CD4-positive, alpha-beta T cell treated with Interleukin-6 at 100 ng/mL for 8 hours (primary cell): ENCODE measurements at places on chromosomes 3 and 15.

DNA sequence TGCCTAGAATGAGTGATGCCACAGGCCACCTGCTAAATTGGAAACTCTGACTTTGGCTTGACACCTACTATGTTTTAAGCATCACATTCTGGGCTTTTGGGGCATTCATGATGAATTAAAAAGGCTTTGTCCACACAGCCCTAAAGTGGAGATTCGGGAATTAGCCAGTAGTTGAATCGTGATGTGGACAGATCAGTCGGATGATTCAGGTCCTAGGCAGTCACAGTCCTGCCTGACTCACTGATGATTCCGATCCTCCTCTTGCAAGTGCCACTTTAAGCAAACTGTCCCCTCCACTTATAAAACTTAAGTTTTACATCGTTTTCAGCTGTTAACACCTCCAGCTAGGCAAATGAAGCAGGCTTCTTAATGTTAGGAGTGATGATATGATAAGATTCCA, 75.3 kb downstream of the SYNPR start:
- no peak for DNase-seq

DNA sequence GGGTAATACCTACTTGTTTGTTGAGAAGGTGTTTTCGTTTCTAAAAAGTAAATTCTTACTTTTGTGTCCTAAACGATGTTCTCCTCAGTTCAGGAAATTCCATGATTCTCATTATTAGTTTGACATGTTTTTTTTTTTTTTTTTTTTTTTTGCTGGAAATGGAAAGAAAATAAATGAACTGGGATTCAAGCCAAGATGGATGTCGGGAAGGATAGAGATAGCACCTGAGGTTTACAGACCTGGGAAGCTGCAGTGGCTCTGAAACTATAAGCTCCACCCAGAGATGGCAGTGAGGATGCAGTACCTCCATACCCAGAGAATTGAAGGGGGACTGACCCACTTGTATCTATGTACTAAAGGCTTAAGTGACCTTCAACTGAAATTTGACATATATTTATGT, 334.6 kb upstream of the TGFBR2 start:
- DNase-seq, result no peak

DNA sequence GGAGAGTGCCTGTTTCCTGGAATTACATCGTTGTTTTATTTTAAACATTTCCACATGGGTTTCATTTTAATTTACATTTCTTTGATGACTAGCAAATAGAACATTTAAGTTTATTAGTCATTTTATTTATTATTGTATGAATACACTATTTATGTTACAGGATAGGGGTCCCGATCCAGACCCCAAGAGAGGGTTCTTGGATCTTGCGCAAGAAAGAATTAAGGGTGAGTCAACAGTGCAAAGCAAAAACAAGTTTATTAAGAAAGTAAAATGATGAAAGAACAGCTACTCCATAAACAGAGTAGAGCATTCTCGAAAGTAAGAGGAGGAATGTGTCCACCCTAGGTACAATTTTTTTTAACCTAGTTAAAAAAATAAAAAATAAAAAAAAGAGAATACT, 539.5 kb downstream of the NAALADL2 start:
- DNase-seq, result no peak

GRCh38 chr3:2771193-2771592, 339.0 kb downstream of the IL5RA start:
- DNase-seq, result no peak

GRCh38 chr15:39230205-39230907, 350.5 kb upstream of the THBS1 start:
- no peak for DNase-seq

GRCh38 chr15:101694261-101694660, 30.0 kb downstream of the TARS3 start:
- DNase-seq, result no peak

DNA sequence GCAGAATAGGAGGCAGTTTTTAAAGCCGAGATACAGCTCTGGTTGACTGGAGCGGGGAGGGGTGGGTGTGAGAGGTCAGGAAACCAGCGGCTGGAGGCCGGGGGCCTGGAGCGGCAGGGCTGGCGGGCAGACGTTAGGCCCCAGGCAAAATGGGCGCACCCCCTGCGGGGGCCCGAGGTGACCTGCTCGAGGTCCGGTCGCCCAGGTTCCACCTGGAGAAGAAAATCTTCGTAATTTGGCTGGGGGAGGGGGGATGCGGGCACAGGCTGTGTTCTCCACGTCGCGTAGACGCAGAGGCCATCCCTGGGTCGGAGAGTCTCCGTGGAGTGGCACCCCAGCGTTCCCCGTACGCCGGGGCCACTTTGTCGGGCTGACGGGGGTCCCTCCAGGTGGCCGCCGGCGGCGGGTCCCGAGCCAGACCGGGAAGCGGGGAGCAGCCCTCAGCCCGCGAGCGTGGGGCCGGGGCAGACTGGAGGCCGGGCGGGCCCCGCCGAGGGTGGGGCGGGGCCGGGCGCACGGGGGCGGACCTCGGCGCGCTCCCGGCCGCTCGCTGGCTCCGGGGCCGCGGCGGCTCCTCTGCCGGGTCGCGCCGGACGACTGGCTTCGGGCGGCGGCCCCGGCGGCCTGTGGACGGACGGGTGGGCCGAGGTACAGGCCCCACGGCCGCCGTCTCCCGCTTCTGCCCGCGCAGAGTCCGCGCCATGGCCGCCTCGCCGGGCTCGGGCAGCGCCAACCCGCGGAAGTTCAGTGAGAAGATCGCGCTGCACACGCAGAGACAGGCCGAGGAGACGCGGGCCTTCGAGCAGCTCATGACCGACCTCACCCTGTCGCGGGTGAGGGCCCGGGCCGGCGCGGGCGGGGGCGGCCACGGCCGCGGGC, at the start of gene CRTC3:
Gene CRTC3 (plus strand): TSS at position 553 of the 879 bp plus-strand sequence. CDS start 149 bp downstream, at position 702.
- DNase-seq, result peak; percentile 40

DNA sequence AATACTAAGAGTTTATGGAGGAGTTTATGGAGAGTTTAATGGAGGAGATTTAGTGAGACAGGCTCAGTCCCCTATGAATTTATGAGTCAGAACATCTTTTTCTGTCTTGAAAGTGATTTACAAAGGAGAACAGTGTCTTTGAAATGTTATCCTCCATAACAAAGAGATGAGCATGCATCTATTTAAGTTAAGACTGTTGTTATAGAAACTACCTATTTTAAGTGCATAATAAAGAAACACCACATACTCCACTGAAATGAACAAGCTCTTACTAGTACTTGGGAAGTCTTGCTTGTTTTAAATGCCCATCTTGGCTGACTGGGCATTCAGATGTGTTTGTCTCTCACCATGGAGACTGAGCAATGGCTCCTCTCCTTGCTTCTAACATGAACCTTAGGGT, 118.7 kb upstream of the ACP3 start:
- DNase-seq, result no peak

DNA sequence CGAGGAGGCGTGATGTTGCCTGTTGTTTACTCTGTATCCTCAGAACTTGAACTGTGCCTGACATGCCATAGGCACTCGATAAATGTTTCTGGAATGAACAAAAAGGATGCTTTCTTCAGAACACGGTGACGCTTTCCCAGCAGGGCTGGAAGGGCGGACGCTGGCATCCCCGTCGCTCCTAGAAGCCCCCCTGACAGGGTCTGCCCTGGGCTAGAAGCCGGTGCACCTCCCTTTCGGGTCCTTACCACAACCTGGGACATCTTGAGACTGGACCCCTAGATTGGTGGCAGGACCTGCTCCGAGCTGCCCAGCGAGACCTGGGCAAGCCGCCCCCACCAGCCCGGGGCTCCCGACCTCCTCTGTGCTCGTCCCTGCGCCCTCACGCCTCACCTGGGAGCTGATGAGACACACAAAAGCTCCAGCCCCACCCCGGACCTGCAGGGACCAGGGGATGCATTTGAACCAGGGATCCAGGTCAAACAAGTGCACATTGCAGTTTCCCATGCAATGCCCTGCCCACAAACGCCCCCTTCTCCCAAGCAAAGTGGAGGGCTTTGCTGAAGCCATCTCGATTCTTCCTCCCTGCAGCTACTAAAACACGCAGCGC, 131.2 kb upstream of the MEF2A start:
- DNase-seq, result no peak

- peak; percentile 36 for DNase-seq
Measured at GRCh38 chr3:39208463-39209055, 16.2 kb upstream of the XIRP1 start.

DNA sequence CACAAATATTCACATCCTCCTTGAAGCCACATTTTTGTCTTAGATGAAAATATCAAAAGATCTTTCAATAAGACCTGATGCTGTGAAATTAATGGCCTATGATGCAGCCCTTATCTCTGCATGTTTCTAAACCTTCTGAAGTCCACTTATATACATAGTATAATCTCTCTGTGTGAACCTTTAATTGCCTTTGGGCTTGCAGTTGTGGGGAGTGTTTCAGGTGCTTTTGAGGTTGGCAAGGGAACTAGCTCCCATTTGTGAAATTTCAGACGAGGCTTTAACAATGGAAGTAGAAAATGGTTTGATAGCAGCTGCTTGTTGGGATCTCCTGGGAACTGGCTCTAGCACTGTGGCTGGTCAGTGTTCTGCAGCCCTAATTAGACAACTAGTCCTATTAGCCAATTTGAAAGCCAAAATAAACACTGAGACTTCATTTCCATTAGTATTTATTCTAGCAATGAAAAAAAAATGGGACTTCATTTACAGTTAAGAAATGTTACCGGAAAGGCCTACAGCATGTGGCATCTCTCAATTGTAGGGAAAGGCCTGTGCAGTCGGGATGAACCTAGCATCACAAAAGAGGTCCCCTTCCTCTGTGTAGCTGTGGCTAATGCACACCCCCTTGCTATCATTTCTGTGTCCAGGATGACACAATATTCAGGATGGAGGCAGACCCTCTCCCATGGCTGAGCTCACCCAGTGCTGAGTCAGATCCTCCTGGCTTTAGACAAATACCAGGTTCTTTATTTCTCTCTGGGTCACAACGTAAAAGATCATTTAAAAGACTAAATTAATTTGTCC, 140.7 kb upstream of the TRIM42 start:
- no peak for DNase-seq

DNA sequence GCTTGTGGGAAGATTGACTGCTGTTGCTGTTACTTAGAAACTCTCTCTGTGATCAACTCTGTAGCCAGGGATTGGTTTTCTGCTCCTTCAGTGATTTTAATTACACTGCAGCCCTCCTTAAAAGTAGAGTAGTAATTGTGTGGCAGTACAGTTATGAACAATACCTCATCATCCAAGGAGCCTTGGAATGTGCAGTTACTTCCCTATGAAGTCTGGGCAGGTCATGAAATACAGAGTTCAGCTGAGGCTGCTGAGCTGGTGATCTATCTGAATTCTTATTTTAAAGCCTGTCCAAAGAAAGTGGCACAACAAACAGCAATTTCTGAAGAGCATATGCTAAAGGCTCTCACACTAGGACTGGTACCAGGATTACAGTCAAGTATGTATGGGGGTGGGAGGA, 37.4 kb upstream of the MRPL3 start:
- no peak for DNase-seq

DNA sequence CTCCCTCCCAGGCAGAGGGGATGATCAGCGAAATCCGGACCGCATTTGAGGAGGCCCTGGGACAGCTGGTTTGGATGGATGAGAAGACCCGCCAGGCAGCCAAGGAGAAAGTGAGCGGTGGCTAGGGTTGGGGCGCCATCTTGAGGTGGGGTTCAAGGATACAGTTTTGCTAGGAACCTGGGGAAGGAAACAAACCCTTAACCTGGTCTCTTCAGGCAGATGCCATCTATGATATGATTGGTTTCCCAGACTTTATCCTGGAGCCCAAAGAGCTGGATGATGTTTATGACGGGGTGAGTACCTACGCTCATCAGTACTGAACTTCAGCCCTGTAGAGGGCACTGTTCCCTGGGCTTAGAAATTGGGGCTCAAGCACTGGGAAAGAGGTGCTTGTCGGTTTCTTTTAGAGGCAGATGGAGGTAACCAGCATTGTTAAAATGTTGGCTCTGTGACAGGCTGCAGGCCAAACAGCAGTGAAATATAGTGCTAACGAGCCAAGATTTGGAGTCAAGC, 9.6 kb upstream of the PSMD2 start:
- peak; percentile 40 for DNase-seq

- DNase-seq, result no peak
Measured at GRCh38 chr3:98918586-98918985, 17.1 kb upstream of the DCBLD2 start.

DNA sequence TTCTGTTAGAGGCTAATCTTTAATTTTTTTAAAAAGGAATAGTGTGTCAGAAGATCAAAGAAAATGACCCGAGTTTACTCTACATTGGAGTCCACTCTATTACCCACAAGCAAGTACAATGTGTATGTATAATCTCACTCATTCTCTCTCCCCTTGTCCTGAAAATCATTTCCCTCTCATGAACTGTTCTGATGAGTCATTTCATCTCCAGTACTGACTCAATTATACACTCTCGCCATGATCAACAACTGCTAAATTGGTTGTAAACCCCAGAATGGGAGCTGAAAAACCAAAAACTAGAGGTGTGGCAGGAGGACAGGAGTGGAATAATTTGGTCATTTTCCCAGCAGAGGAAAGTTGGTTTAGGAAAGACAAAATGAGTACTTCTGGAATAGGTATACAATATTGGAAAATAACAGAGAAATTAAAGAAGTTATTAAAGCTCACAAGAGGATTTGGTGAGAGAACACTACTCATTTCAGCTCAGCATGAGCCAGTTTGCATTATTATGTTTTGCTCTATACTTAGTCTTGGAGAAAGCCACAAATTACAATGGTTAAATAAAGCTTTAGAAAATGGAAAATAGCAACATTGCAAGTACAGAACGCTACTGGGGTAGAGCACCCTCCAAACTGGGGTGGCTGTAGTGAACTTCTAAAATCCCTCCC, 144.3 kb upstream of the PFN2 start:
- no peak for DNase-seq

- DNase-seq, result no peak
Measured at GRCh38 chr3:22858486-22858885, 344.6 kb upstream of the UBE2E2 start.

DNA sequence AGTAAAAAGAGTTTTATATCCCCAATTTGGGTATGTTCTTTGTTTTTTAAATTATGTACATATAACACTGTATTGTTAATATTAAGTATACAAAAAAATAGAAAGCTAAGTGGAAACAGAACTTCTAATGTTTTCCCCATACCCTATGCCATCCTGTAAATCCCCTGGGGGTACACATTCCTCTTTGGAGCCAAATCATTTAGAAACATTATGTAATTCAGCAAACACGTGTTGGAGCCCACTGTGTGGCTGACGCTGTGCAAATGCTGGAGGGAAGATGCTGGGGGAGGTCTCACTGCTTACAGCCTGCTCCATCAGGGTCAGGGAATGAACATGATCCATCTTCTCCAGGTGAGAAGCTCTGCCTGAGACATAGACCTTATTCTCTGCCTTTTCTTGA, 52.8 kb downstream of the CRTC3 start:
- no peak for DNase-seq

DNA sequence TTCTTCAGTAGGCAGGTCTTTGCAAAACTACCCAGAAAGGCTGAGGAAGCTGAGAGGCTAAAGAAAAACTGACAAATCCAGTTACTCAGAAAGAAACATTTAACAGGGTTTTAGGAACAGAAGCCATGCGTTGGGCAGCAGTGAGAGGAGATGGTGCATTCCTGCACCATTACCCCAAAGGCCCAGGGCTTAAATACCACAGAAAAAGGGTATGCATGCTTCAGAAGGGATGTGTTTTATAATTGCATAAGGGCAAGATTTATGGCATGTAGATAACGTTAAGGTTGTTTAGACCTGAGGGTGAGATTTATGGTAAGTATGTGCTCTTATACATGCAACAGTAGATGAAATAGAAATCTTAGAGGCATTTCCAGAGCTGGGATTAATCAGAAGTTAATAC, 10.0 kb downstream of the C3orf52 start:
- no peak for DNase-seq
